ENCODE measurements at places on chromosomes 1 and 21.

DNA sequence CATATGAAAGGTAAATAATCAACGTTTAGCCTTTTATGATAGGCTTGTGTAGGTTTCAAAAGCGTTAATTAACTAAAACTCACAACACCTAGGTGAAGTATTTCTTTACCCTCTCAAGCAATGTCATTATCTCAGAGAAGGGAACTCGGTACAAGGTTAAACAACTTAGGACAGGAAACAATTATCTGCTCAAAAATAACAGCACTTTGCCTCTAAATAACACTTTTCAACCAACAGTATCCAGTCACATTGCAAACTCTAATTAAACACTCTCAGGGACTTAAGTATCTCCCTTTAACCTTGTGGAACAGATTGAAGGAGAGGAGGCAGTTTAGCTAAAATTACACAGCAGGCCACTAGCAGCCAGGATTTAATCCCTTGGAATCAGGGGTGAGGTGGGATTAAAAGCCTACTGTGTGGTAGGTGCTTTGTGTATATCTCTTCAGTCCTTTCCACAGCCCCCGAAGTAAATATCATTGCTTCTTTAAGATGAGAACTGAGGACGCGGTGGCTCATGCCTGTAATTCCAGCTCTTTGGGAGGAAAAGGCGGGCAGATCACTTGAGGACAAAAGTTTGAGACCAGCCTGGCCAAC is 5.2 kb upstream of the AKNAD1 start:
- no peak for DNase-seq

- DNase-seq, result no peak
These were observed 19.2 kb downstream of the ETV3 start for GRCh38 chr1:157119008-157119407.

DNA sequence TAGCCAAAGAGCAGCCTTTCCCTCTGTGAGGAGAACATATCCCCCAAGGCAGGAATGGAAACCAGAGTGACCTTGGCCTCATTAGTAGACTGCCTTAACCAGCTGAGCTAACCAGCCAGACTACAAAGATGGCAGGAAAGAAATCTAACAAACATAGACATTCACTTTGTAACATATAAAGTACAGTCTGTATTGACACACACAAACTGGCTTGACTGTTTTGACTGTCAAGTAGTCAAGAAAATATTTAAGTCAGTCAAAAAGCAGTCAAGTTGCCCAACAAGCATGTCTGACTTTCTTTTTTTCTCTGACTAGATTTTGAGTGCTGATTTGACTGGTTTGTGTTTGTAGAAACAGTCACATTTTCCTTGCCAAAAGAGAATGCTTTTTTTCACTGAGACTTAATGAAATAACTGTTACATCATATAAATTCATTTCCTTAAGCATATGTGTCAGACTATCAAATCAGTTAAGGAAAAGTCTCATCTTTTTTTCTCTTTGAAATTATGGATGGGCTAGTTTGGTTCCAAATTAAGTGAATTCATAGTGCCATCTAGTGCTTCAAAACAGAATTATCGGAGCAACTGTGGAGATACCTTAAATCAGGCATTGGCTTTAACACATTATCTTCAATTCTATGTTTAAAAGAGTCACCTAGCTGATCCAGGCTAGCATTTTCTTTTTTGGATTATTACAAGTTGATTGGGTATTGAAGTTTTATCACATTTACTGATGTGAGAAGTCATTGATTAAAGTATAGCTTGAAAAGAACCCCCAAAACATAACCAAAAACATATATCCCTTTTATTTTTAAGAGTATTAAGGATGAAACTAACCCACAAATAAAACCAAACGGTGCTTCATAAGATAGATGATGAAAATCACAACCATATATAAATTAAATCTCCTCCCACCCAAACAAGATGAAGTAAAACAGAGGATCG is 75.0 kb downstream of the ATP6V1G3 start:
- no peak for DNase-seq

DNA sequence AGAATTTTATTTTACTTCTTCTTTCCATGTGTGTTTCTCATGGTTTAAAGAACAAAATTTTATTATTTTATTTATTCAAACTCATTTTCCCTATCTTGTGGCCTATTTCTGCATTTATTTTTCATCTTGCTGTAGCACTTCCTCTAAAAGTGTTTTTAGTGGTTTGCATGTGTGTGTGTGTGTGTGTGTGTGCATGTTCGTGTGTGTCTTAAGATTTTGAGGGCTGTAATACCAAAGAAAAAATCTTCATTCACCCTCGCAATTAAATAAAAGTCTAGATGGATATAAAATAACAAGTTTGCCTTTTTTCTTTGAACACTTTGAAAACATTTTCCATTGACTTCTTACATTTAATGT is 24.6 kb upstream of the FCRL3 start:
- DNase-seq, result no peak

DNA sequence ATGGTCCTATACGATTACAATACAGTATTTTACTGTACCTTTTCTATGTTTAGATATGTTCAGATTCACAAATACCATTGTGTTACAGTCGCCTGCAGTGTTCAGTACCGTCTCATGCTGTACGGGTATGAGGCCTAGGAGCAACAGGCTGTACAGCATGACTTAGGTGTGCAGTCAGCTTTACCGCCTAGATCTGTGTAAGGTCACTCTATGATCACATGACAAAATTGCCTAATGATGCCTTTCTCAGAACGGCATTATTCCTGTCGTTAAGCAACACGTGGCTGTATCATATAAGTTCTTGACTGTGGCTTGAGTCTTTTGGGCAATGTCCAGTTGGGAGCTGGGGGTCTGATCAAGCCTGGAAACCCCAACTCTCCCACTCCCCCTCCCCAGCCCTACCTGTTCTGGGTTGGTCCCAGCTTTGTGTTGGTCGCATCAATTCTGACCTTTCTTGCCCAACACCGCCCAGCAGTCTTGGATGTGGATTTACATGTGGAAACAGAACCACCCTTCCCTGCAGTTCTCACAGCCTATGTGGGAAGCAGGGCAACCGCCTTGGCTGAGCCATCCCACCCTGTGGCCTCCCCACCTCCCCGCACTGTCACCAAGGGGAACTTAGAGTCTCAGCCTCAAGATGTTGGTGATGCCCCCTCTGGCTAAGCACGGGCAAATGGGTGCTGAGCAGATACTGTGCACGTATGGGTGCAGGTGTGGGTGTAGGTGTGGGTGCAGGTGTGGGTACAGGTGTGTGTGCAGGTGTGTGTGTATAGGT is 80.2 kb upstream of the ACTL8 start:
- DNase-seq, result no peak

GRCh38 chr1:175784831-175785230 is 41.4 kb upstream of the TNR start:
- no peak for DNase-seq

DNA sequence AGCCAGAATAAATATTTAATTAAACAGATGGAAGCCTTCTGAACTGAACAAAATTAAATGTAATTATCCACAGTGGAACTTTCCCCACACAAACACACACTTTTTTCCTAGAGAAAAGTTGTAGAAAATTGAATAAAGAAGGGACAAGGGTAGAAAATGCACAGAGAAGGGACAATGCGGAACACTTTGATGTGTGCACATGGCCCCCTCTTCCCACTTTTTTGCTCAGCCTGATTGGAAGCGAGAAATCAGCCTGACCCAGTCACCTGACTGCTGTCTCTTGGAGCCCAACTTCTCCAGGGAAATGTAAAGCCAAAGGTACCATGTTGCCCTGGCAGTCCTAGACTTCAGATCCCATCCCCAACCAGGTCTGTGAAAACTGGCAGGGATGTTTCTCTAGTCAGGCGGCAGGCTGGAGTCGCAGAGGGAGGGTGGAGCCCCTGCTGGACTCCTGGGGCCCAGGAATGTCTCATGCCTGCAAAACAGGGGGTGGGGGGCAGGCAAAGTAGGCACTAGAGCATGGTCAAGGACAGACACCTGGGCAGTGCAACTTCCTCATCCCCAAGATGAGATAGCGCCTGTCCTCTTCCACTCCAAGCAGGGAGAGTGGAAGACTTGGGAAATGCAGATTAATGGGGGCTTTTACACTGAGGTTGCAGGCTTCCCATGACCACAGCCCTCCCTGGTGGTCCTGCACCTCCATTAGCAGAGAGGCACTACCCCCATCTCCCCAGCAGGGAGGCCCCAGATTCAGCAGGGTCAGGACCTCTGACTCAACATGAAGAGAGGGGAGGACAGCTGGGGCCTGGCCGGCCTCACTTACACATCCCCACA is 2.8 kb downstream of the CERS2 start:
- no peak for DNase-seq

DNA sequence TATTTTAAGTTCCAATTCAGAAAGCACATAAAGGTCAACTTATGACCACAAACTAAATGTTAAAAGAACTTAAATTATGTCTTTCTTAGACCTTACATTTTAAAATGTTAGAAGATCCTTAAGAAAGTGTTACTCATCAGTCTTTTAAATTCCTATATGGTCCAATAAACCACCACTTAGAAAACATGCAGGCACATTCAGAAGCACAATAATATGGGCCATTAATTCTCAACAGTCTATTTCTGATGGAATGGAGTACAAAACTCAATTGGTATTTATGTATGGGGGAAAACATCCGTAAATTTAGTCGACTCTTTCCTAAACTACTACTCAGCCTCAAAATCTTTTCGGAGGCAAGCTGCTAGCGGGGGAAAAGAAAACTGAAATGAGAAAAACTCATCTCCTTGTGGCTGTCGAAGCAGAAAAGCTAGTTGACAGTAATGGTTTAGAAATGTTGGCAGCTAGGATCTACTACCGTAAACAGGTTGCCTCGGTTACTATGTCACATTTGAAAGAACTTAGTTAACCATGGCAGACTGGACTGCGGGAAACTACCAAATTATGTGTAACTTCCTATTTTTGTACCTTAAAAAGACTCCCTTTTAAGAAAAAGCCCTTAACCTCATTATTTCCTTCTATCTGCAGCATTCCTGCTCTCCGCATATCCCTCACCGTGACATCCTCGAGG is 1.0 kb downstream of the TRMT1L start:
- DNase-seq, result no peak

DNA sequence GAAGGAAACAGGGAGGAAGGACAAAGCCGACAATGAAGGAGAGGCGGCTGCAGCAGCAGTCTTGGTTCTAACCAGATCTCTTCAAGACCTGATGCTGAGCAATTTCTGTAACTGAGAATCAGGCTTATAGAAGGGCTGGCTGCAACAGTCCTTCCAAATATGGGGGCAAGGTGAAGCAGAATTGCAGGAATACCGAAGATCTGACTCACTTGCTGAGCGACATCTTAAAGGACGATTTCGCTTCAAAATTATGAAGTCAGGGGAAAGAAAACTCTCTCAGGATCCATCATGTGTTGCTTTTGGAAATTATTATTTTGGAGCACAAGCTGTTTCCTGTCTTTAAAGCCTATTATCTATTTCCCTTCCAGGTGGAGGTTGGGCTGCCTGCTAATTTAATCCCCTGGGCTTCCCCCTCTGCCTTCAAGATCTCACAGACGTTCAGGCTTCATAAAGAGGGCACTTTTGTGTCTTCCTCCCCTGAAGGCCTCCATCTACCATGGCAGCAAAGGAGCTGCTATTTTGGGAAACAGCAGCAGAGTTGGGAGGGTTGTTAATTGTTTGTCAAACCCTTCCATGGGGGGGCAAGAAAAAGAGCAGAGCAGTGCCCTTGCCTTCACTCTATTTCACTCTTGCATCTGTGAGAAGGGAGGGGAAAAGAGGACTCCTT is 10.8 kb upstream of the IER5 start:
- no peak for DNase-seq

DNA sequence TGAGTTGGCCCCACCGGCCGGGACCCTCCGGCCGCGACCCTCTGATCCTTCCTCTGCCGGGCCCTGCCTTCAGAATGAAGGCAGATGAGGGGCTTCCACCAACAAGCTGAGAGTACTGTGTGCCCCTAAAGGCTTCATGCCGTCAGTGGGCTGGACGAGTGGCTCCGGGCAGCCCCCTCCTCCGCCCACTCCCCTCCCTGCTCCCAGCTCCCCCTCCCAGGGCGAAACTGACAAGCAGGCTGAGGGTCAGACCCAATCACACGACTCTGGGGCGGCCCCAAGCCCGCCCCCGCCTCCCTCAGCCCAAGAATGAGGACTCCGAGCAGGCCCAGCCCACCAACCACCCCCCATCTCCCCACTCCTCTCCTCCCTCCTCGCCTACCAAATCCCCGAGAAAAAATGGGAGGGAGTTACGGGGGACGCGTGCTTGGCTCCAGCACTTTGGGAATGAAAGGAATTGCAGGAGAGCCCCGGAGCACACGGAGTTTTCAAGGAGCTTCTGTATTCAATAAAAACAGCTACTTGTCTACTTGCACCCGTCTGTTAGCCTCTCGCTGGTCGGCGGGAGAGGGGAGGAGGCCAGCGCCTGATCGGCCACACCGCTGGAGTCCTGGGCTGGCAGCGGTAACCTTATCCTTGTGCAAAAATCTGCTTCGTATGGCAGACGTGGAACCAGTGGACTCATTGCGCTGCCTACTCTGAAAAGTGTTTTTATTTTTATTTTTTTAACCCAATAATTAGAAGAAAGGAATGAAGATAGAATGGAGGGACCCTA is at the start of gene COL11A1:
TSS of gene COL11A1 (minus strand) at position 147 of the 775 bp plus-strand sequence. CDS start 344 bp downstream, outside the sequence.
- no peak for DNase-seq

All from activated CD8-positive, alpha-beta memory T cell treated with anti-CD3 and anti-CD28 coated beads for 4 hours (primary cell).